ENCODE measurements at places on chromosomes 4 and X. TPM values are rescaled to one million over a fixed set of nuclear protein-coding genes. Genes with fewer than 3 reads are reported as not detected.

PFKFB1 gene
- total RNA-seq = 0.19 TPM

CLNK gene
- total RNA-seq = not detected

GRCh38 chr4:80253510-80253909, 13.0 kb upstream of the FGF5 start:
- H3K4me3 ChIP-seq = no peak overlapping the region
- DNase-seq = no peak
- H3K27ac ChIP-seq = no peak overlapping the region
- H3K36me3 ChIP-seq = no peaks in the 10 kb centered on the region
- peaks cover 15% of the 10 kb centered on the region for H3K27me3 ChIP-seq

GRCh38 chr4:57442831-57443291, 332.7 kb upstream of the IGFBP7 start:
- H3K4me3 ChIP-seq = no peak overlapping the region
- DNase-seq = peak; percentile 38
- peaks cover 31% of the 10 kb centered on the region for H3K4me1 ChIP-seq
- peak overlapping the region; percentile 78 for H3K27ac ChIP-seq
- H3K36me3 ChIP-seq = no peaks in the 10 kb centered on the region

DNA sequence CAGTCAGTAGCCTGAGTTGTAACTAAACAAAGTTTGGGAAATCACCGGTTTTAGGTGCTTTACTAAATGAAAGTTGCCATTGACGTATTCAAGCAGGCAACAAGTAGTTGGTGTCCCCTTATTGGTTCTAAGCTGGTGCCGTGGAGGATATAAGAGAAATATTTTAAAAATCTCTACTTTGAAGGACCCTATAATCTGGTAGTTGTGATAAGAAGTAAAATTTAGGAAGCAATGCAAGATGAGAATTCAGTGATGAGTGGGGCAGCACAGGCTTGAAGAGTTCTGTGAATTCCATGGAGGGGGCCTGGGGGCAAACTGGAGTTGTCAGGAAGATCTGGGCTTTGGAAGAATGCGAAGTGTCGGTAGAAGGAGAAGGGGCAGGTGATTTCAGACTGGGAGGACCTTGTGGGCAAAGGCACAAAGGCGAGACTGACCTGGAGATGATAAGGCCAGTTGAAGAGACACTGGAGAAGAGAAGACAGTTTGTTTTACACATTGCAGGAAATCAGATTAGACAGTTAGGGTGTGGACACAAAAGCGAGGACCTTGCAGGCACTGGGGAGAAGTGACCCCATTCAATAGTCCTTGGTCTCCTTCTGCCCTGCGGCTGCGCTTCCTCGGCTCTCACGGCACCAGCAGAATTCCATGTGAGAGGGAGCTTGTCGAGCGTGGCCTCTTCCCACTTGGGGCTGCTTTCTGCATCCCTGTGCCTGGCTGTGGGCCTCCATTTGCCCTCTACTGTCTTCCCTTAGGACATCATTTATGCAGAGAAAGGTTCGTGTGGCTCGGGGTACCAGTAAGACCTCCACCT, 1.3 kb downstream of the RHOH start:
- H3K27me3 ChIP-seq = peaks cover 77% of the 10 kb centered on the region
- no peak overlapping the region for H3K4me3 ChIP-seq
- no peak overlapping the region for H3K27ac ChIP-seq
- no peak for DNase-seq
- H3K4me1 ChIP-seq = no peaks in the 10 kb centered on the region
